ENCODE measurements at places on chromosomes 4 and X.
A peak's percentile ranks its signal among the peaks of the same experiment; 100 is the strongest.

DNA sequence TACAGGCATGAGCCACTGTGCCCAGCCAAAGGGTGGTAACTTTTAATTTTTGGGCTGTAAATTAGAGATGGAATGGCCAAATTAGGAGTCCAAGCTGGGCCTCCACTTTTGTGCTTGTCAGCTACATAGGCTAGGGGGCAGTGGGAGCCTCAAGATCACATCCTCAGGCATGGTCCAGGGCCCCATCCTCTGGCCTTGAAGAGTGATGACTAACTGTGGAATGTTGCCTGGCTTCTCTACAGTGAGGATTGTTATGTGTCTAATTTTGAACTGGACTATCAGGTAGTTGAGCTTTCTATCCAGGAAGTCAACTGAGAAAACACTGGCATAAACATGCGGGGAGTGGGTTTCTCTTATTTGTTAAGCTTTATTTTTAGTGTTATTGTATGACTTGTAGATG lies 33.0 kb downstream of the CCNG2 start:
- DNase-seq = no peak

GRCh38 chrX:110308220-110308619 lies 9.7 kb downstream of the AMMECR1 start:
- no peak for DNase-seq

GRCh38 chr4:123848606-123849005 lies 452.0 kb downstream of the SPRY1 start:
- no peak for DNase-seq

DNA sequence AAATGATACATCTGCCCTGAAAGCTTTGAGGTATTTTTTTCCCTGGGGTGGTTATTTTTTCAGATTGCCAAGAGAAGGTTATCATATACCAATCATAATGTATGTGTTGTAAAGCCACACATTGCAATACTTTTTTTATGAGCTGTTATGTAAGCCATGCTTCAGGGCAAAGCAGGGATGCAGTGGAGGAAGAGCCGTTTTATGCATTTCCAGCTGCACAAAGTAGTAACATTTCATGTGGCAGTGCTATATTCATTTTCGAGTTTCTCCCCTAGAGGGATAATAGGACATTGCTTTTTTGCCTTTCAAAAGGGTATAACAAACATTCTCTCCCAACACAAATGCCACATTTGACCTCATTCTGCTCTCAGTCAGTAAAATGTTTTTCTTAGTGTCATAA lies 68.5 kb downstream of the GALNT7 start:
- no peak for DNase-seq

DNA sequence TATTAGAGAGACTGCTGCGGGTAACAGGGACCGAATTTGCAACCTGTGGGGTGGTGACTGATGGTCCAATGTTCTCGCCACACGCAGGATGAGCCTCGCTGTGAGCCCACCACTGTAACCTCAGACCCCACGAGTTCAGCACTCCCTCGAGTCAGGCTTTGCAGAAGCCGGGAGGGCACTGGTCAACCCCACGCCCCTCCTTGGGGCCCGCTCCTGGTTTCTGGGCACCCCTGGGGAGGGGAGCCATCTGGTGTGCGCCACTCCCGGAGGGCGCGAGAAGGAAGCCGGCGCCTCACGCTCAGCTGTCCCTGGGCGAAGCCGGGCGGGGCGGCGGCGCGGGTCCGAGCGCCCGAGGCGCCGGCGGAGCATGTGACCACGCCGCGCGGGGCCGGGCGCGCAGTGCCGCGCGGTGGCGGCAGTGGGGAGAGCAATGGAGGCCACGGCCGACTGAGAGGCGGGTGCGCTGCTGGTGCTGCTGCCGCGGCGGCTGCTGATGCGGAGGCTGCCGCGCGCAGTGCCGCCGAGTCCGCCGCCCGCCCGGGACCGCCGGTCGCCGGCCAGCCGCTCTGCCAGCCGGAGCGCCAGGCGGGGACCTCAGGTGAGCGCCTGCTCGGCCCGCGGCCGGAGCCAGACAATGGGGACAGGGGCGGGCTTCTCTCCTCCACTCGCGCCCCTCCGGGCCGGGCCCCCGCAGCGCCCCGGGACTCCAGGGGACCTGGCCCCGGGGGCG lies 100.1 kb downstream of the CEP135 start:
- DNase-seq = no peak

DNA sequence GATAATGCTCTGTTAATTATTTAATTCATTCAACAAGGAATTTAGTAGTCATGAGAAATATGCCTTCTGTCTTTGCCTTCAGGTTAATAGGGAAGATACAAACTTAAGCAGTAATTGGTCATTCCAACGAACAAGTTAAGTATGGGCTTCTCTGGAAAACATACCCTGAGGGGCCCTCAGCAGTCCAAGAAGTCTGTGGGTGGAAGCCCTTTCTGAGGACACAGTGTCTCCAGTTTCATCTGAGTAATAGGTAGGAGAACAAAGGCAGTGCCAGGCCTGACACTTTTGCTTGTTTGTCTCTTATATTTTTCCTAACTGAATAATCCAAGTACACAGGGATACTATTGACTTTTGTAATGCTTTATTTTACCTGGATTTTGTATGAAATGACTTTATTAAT lies 262.5 kb downstream of the FBXW7 start:
- no peak for DNase-seq

DNA sequence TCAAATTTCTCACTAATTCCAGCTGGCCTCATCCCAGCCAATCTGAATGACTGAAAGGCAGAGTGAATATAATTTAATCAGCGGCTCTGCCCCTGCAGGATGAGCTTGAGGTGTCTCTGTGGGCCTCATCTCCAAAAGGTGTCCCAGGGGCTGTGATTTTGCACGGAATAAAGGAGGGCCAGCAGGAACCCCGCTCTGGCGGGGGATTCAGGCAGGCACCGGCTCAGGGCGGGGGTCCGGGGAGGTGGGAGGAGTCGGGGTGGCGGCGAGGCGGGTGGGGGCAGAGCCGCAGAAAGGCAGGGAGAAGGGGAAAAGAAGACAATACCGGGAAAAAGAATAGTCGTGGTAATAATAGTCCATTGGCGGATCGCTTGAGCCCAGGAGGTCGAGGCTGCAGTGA lies 16.0 kb upstream of the ERCC6L start:
- DNase-seq = no peak

GRCh38 chrX:48957477-48957826 lies at the start of gene OTUD5:
Gene OTUD5, minus strand, starts transcription at chrX:48957607. Its CDS starts 37 bp downstream, at chrX:48957570.
- DNase-seq = peak; percentile 58

DNA sequence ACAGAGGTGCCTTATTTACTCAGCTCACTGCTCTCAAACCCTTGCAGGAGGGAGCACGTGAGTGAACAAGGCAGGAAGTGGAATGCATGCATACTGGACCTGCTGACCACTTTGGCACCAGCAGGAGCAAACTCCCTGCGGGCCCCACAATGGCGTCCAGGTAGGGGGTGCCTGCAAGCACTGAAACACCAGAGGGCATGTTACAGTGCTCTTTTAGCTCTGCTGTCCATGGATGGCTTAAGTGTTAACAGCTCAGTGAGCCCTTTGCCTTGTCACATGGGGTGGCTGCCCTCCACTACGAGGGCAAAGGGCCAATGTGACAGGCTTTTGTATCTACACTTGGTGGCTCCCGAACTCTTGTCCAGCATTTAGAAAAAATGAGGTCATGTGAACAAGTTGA lies 199.5 kb upstream of the UGT8 start:
- DNase-seq = no peak

DNA sequence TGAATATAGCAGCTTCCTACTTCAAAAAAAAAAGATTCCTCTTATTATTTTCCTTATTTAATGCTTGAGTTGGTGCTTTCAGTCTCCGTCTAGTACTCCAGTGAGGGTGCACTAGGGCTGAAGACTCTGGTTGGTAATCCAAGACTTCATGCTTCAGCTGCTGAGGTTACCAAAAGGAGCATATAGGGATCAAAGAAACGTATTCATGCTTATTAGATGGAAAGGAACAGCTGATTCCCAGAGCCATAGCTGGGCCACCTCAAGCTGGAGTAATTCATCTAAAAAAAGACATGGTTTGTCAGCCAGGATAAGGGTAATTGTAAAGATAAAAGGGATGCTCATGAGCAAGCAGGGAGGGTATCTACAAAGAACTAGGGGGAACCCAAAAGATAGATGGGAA lies 131.7 kb upstream of the FAM47B start:
- no peak for DNase-seq

- DNase-seq = no peak
These were observed 51.9 kb downstream of the EVC2 start for GRCh38 chr4:5656415-5656814.

DNA sequence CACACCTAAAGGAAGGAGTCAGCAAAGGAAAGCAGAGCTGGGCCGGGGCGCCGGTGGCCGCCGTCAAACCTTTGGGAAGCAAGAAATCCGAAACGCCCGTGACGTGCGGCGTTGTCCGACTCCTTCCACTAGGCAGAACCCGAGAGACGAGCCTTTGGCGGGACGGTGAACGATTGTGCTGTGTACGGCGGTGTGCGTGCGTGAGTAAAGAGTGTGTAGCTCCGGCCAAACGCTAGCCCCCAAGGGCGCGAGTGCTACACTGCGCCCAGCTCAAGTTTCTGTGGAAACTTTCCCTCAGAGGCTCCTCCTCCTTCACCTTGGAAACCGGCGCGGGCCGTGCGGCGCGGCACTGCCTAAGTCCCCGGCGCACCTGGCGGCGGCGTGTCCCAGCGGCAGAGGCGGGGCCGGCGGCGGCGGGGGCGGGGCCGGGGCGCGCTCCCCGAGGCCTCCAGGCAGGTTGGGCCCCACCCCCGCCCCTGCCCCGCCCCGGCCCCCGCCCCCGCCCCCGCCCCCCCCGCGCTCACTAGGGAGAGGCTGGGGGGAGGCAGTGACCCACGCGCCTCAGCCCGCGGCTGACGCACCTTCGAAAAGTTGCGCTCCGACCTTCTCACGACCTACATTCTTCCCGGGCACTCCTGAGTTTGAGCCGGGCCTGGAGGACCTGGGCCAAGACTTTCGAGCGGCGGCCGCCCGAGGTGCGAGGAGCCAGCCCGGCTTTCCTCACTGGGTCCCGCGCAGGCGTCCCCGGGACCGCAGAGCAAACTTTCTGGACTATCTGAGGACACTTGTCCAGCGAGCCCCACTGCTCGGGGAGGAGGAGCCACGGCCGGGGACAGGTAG lies at the start of gene FHIP1A:
Gene FHIP1A, plus strand, starts transcription at position 547 of the 840 bp plus-strand sequence. CDS start 157,084 bp downstream, outside the sequence.
- DNase-seq = peak; percentile 84

DNA sequence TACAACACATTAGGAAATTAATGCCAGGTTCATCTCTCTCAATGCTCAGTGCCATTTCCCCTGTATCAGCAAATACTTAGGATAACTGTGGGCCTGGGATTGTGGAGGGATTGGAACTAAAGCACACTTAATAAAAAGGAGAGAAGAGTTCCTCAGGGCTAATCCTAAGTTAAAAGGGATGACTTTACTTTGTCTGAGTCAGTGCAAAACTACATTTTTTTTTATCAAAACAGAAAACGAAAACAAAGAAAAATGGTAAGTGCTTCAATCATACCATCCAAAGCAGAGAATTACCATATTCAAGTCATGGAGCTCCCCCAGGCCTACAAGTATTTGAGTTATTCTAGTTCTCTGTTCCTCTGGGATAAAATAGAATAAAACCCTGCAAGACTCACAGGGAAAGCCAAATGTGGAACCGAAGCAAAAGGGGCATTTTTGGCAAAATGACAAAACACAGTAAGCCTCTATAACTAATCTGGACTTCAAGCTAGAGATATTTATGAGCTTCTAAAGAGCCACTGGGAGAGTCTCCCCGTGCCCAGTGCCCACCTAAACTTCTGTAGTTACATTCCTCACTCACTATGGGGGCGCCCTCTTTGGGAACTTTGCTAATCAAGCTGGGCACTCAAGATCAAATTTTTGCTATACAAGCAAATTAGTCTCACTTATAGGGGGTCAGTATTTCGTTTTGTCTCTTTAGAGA lies 53.4 kb downstream of the PALLD start:
- DNase-seq = no peak

DNA sequence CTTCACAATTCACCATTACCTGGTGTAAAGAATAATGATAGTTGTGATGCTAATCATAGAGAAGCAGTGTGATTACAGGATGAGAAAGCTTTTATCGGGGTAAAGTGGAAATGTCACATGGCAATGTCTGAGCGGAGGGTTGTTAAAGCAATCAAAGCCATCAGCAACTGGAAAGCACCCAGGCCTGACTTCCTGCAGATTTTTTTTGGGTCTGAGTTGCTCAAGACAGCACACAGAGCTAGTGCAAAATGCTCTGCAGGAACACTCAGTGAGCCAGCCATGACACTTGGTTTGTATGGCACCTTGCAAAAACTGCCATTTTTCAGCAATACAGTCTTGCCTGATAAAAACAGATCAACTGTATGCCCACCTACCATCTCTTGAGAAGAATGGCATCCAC lies 152.9 kb downstream of the COL4A6 start:
- no peak for DNase-seq

- DNase-seq = no peak
These were observed 1040.3 kb upstream of the PCDH10 start for GRCh38 chr4:132108784-132109183.

DNA sequence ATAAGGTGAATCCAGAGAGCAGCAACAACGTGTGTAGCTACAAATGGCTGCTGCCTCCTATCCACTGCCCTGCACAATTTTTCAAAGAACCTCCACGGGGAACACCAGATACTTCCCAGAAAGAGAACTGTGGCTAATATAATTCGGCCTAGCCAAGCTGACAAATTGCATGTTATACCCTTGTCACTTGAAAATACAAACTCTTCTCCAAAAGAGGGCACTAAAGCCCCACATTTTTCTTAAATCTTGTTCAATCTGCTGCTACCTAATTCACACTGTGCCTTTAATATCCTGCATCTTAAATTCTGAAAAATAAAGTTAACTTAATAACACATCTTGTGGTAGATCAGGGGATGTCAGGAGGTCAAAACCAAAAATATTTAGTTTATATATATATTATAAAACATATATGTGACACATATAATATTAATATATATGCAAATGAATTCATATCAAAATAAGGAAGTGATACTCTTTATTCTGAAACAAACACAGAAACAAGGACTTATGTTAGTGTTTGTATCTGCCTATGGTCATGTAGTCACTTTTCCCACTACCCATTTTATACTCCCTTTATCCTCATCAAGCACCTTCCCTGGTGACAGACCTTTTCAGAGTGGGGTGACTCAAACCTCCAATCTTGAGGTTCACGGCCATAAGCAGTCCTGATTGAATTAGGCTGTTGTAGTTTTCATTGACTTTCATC lies 24.1 kb downstream of the CT45A1 start:
- DNase-seq = no peak

DNA sequence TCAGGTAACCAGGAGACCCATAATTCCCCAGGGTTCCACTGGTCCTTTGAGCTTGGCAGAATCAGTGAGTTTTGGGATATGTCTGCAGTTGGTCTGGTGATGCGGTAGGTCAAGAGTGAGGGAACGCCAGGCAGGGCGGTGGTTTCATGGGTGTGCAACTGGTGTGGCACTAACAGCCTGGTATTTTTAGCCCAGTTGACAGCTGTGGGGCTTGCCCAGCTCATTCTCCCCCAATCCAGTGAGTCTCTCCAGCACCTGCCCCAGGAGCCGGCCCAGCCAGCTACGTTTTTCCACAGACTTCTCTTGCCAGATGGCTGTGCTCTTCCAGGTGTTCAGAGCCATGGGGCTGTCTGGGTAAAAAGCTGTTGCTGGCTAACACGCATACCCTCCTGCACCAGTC lies 1019.9 kb downstream of the CCSER1 start:
- DNase-seq = no peak

- DNase-seq = no peak
These were observed 59.1 kb downstream of the FREM3 start for GRCh38 chr4:143641361-143641760.

Measured in activated CD4-positive, alpha-beta T cell treated with anti-CD3 and anti-CD28 coated beads, Interleukin-2, amount 50 U/mL, for 4 hours (primary cell).